HT1080 (cell line): ENCODE measurements at places on chromosomes 3 and 15. TPM values are rescaled to one million over a fixed set of nuclear protein-coding genes. Genes with fewer than 3 reads are reported as not detected.

The ADAMTSL3 gene
- 0.03 TPM in 1 of 2 replicates, not detected in the other for total RNA-seq

The MGA gene
- 17.0 and 18.5 TPM in 2 replicates for total RNA-seq

The PDZRN3 gene
- total RNA-seq, result 0.33 and 0.55 TPM in 2 replicates

The LRRC2 gene
- total RNA-seq, result 0.19 and 0.20 TPM in 2 replicates

The OR5K2 gene
- total RNA-seq, result not detected in 2 replicates

The TMCO5A gene
- not detected in 2 replicates for total RNA-seq

The ERICH6 gene
- not detected in 2 replicates for total RNA-seq

The GOLGA6A gene
- total RNA-seq, result not detected in 2 replicates

The SH2D7 gene
- total RNA-seq, result not detected in 2 replicates

The NR1I2 gene
- total RNA-seq, result 0.03 TPM in 2 replicates

- peak; percentile 90 for DNase-seq
Measured at GRCh38 chr3:4824926-4825325, 154.3 kb upstream of the BHLHE40 start.

GRCh38 chr3:86225461-86225860, 765.5 kb downstream of the VGLL3 start:
- DNase-seq, result no peak

DNA sequence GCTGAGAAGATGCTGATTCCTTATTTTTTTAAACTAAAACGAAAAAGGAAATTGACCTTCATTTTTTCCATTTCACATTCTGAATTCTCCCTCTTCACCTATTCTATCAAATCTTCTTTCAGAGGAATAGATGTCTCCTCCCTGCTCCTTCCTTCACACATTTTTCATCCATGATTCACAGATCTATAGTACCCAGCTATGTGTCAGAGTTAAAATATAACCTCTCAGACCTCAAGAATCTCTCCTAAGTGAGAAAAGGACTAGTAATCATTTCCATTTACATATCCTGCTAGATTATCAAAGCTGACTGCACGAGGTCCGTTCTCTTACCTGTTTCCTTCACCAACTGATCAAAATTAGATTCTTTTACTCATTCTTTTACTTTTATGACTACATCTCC, 1297.6 kb upstream of the ALCAM start:
- peak; percentile 78 for DNase-seq

GRCh38 chr15:46270481-46271147, 635.8 kb downstream of the SQOR start:
- DNase-seq, result no peak

- no peak for DNase-seq
Measured at GRCh38 chr15:99511531-99511865, 54.3 kb upstream of the MEF2A start.

DNA sequence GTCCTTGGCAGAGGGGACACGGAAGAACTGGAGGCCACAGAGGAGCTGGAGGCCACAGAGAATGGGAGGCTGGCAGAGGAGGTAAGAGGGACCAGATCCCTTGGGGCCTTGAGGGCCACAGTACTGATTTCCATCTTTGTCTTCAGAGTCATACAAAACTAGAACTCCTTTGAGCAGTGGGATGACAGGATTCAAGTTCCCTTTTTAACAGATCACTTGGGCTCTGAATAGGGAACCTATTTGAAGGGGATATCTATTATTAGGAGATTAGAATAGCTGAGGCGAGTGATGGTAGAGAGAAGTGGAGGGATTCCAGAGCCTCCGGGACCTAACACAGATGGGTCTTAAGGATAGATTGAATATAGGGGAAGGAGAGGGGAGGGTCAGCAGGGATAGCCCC, 55.7 kb downstream of the OXNAD1 start:
- no peak for DNase-seq

DNA sequence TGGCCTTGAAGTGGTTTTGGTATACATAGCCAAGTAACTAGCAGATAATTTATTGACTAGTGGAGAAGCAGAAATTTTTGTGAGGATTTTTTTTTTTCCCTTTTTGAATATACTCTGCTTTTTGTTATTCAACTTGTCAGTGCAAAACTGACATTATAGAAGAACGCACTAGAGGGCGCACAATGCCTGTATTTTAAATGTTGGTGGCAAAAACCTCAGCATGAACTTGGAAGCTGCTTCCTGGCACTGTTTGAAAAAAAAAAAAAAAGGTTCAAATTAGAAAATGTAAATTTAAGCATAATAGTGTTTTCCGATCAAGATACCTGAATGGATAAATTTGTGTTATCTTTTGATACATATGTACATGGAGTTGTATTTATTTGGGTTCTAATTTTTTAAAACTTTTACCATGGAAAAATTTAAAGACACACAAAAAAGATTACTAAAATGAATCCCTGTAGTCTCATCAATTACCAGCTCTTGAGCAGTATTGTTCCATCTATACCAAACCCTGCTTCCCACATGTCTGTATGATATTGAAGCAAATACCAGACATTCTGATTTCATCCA, 56.0 kb downstream of the SLC25A26 start:
- peak; percentile 63 for DNase-seq

DNA sequence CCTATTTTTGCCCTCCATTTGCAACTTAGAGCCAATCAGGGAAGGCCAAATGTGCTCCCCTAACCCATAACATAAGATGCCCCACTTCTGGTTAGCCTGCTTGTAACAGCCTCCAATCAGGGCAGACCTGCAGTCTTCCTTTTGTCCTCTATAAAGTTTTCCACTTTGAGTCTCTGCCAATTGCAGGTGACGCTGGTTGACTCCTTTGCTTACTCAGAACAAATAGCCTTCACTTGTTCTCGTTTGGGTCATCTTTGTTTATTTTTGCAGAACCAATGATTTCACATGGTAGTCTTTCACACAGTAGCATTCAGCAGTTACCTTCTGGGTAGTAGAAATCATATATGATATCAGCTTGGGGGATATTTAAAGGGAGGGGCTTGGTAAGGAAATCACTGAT, 225.6 kb downstream of the MINAR1 start:
- no peak for DNase-seq

GRCh38 chr15:78421238-78421965, 16.6 kb upstream of the IREB2 start:
- DNase-seq, result no peak

- no peak for DNase-seq
Measured at GRCh38 chr3:96467639-96468038, 346.8 kb upstream of the EPHA6 start.

DNA sequence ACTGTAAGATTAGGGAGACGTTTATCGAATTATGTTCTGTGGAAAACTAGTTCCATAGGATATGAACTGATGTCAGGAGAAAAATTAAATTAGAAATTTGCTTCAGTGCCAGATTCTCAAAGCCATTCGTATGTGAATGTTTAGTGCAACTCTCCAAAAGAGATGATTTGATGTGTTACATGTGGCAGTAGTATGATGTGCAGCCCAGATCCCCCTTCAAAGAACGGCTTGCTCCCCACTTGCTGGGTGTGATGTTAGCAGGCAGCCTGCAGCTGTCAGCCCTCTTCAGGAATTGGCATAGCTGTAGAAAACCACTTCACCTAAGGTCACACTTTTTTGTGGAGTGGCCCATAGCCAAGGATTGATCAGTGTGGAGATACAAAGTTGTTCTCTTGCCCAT, 127.0 kb upstream of the CCDC54 start:
- DNase-seq, result no peak

GRCh38 chr3:126543457-126544061, 15.2 kb downstream of the C3orf22 start:
- DNase-seq, result no peak

- DNase-seq, result no peak
Measured at GRCh38 chr3:152243721-152244516, 24.8 kb upstream of the MBNL1 start.

GRCh38 chr3:6022621-6023020, 835.1 kb downstream of the EDEM1 start:
- peak; percentile 24 for DNase-seq
